Fibroblast of skin of abdomen (primary cell): ENCODE measurements at places on chromosomes 7 and 10.

- no peak for DNase-seq
These were observed 1.9 kb upstream of the STX1A start for GRCh38 chr7:73721377-73721817.

GRCh38 chr10:83425306-83425705 lies 714.0 kb upstream of the GHITM start:
- no peak for DNase-seq

GRCh38 chr10:125868372-125868975 lies 12.6 kb downstream of the DHX32 start:
- DNase-seq: peak; percentile 40

- no peak for DNase-seq
These were observed 39.5 kb downstream of the WDFY4 start for GRCh38 chr10:48724127-48724526.
